ENCODE measurements at places on chromosomes 2 and 18.

DNA sequence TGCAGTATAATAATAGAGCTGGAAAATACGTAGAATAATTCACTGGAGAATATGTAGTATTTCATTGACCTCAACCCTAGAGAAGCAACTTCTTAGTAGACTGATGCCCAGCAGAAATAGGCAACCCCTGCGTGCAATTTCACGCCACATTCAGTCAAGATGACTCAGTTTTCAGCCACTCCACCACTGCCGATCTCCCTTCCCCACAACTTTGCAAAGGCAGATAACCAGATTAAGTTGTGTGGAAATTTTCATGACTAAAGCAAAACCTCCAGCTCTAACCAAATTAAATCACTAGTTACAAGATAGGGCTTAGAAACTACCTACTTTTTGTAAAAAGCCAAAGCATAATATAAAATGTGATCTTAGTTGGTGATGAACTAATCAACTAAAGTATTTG is 63.3 kb upstream of the STK17B start:
- no peak for DNase-seq

DNA sequence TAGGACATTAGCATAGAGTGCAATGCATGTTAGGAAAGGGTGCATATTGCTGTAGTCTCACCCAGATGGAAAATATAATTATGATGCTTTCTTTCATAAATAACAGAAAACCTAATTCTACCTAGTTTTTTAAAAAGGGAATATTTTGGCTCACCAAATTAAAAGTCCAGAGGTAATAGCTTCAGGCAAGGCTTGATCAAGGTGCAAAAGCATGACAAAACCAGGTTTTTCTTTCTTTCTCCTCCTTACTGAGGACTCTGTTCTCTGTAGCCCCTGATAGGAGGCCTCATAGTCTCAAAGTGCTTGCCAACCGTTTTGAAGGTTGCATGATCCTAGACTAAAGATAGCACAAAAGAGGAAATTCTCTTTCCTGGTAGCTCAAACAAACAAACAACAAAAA is 349.9 kb downstream of the CTNNA2 start:
- no peak for DNase-seq

DNA sequence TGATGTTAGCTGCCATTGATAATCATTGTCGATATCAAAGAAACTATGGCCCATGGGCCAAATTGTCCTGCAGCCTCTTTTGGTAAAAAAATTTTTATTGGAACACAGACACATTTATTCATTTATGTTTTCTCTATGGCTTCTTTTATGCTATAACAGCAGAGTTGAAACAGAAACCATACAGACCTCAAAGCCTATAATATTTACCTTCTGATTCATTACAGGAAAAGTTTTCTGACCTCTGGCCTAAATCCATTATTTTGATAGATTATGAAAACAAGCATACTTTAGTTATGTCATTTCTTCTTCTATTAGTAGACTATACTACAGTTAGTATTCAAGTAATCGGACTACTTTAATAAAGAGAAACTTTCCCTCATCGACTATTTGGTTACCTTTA is 349.7 kb upstream of the GALNT5 start:
- no peak for DNase-seq

DNA sequence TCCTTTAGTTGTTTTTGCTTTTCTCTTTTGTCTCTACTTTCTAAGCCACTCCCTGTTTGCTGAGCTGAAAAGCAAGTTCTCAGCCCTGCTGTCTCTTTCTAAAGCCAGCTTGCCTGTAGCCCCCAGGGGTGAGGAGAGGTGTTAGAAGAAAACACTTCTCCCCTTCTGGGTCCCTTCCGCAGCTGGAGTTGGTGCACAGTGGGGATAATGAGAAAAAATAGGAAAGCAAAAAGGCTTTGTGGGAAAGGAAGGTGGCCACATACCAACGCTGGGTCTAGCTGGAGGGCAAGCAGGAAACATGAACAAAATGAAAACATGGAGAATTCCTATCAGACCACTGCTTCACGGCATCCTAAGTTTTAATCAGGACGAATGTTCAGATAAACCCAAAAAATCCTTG is 15.5 kb upstream of the SLC20A1 start:
- peak; percentile 27 for DNase-seq

DNA sequence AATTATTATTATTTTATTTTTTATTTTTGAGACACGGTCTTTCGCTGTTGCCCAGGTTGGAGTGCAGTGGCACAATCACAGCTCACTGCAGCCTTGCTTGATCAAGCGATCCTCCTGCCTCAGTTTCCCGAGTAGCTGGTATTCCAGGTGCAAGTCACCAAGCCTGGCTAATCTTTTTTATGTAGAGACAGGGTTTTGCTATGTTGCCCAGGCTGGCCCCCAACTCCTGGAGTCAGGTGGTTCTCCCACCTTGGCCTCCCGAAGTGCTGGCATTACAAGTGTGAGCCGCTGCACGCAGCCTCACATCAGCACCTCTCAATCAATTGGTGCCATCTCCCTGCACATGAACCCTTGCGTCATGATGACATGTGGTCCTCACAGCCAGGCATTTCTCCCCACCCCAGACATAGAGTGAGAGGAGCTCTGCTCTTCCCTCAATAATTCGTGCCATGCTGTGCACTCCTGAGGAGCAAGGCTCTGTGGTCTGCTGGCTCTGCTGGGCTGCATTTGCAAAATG is 5.9 kb downstream of the INPP5D start:
- DNase-seq, result peak; percentile 26

DNA sequence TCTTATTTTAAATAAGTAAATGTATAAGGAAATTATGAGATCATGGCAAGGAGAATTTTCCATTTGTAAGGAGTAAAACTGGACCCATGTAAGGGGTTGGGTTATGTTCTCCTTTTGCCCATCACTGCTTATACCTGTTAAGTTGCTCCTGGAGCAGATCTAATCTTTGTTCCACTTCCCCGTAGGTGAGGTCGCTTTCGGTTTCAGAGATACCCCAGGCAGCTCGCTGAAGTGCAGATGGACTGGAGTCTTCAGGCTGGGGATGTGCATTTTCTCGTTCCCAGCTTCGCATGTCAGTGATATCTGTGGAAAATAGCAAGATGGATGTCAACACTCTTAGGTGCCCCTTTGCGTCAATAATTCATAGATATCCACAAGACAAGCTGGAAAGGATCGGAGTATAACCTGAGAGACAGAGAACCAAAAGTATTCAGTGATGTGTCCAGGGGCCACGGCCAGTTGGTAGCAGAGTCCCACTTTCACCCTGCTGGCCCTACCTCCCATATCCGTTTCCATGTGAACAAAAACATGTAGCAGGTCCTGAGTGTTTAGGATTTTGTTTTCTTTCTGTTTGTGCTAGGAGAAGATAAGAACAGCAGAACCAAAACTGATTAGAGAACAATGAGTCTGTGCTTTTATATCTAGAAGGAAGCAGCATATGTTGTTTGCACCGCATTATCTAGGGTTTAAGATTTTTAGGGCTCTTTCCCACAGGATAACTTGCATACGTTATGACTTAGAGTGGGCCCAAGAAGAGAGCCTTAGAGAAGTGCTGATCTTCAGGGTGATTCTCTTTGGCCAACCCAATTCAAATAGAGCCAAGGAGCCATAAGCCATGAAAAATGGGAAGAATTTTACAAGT is 36.0 kb downstream of the GCA start:
- no peak for DNase-seq

DNA sequence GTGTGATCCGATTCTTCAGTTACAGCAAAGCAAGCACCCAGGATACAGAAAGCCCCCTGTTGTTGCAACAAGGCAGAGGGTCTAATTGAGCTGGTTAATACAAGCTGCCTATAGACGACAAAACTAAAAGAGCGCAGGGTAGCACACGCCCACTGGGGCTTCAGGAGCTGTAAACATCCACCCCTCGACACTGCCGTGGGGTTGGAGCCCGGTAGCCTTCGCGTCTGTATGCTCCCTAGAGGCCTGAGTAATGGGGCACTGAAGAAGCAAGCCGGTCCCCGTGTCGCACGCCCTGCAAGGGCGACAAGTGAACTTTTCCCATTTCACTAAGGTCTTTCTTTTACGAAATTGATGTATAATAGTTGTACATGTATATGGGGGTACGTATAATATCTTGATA is 24.7 kb upstream of the CHRNA1 start:
- DNase-seq, result no peak

DNA sequence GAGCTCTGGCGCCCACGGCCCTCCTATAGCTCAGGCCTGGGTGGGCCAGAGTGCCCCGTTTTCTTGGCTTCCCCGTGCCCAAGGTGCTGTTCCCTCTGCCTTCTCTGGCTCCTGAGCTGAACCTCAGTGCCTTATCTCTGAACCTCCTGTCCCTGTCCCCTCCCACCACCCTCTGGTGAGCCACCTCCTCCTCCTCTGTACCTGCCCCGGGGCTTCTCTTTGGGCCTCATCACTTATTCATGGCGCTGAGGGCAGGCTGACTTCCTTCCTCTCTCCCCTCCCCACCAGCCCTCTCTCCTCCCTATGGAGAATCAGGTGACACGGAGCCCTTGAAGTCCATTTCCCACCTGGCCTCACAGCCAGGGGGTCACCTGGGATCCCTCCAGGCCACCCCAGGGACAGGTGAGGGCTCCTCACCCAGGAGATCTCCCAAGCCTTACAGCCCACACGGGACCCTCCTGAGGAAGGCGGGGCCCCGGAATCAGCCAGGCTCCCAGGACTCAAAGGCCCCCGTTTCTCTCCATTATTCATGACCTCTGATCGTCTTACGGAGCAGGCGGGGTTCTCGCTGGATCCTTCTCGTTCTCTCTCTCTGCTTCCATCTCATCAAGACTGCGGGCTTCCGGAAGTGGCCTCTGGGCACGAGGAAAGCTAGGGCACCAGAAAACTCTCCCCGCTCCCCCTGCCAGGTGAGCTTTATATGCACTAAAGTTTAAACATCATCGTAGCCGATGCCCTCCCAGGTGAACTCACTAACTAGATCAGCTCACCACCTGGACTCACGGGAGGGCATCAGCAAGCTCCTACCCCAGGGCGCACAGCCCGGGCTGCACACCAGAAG is at the start of gene LOXHD1:
TSS of gene LOXHD1 (minus strand) at position 106 of the 841 bp plus-strand sequence. CDS start 187 bp downstream, outside the sequence.
- no peak for DNase-seq

DNA sequence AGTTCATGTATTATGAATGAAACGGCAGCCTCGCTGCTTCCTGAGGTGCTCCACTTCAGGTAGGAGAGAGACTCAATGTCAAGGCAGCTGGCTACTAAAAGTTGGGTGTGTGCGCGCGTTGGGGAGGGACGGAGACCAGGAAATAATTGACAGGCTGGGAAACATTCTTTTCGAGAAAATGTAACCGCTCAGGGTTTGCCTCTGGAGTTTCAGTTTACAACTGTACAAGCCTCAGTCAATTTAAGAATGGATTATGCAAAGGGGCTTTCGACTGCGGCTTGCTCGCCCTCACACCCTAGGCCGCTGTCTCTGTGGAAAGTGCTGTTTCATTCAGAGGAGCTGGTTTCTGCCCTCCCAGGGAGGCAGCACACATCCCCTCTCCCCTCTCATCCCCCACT is 4.4 kb upstream of the SPRED2 start:
- DNase-seq, result no peak

DNA sequence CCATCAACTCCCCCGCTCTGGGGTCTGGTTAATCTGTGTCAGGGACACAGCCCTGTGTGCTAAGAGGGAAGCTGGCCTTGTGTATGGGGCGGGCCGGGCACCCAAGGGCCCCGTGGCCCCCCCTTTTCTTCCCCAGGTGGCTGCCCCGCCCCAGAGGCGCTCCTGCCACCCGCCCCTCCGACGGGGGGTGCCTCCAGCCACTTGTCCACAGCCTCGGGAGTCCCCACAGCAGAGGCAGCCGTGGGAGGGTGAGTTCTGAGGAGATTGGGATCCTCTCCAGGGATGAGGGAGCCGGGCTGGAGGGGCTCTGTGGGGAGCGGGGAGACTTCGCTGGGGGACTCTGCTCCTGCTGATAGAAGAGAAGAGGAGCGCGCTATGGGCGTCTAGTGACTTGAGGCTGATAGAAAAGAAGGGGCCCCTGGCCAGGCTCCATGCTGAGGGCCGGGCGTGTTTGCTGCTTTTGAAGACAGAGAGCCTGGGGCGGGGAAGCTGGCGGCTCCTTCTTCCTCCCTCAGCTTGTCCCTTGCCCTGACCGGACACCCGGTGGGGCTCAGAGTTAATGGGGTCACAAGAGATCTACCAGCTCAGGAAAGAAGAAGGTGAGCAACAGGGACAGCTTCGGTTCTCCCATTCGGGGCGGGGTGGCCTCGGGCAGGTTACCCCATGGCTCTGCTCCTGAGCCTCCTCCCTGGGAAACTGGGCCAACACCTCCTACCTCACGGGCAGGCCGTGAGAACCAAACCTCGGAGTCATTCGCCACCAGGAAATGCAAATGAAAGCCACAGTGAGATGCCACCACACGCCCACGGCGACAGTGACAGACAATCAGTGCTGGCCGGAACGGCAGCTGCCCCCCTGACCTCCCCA is 89.4 kb upstream of the TAF1B start:
- DNase-seq, result no peak

Data from left lobe of liver (tissue), 2 donors.